Caco-2 (cell line): ENCODE measurements at places on chromosomes 7 and 10. TPM values are rescaled to one million over a fixed set of nuclear protein-coding genes. Genes with fewer than 3 reads are reported as not detected.
A peak's percentile ranks its signal among the peaks of the same experiment; 100 is the strongest.

The TLX1 gene
- total RNA-seq = 1.9 and 2.3 TPM in 2 replicates

DNA sequence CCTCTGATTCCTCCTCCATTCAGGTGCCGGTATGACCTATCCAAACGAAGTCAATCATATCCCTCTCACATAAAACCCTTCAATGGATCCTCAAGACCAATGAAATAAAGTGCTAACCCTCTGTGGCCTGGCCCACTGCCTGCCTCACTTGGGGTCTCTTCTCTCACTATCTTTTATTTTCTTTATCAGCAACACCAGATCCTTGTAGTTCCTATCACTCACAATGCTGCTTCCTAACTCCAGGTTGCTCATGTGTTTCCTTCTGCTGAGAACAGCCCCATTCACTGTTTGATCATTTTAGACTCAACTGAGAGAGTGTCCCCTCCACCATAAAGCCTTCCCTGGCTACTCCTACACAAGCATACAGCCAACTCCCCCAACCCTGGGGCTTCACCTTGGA lies 180.6 kb downstream of the DOCK4 start:
- no peak for DNase-seq

GRCh38 chr7:129851809-129852208 lies 101.0 kb downstream of the UBE2H start:
- no peak for DNase-seq

- DNase-seq = no peak
Measured at GRCh38 chr7:1979591-1980560, 252.9 kb downstream of the MAD1L1 start.

The NAT16 gene
- total RNA-seq = 0.19 TPM in 1 of 2 replicates, not detected in the other

The ITIH5 gene
- 0.18 and 0.51 TPM in 2 replicates for total RNA-seq

The PPP1R3C gene
- not detected in 2 replicates for total RNA-seq

DNA sequence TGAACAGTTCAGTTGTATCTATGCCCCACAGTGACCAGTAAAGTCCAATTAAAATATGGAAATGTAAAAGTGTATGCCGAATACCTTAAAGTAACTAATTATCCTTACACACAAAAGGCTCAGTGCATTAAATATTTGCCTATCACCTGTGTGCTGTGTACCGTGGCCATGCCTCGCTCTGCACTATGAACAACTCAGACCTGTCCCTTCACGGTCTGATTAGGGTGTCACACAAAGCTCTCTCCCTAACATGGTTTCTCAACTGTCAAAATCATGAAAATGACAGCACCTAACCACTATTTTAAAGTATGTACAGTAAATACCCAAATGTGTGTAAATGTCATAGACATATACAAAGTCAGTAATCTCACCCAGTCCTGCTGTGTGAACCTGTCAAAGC lies 43.1 kb downstream of the STK17A start:
- no peak for DNase-seq

DNA sequence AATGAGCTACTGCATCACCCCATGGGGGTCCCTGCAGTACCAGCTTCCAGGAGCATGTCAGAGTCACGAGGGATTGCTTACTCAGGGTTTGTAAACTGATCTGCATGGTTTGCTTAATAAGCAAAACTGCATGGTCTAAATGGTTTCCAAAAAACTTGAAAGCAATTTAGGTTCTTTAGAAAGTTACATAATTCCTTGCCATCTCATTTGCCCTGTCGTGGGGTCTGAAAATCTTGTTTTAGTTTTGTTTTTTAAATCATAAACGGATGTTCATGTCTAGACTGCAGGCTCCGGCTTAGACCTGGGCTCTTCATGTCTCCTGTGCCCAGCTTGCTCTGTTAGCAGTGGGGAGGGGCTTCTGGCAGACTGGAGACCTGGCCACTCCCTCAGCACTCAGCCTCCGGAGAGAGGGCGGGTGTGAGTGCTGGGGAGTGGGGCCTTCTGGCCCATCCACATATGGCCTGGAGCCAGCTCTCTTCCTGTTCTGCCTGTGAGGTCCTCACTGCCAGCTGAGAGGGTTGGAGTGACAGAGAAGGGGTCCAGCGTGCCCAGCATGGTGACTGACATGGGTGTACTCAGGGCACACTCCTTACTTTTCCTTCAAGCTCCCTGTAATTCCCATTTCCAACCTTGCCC lies 17.5 kb downstream of the PRF1 start:
- peak; percentile 41 for DNase-seq

DNA sequence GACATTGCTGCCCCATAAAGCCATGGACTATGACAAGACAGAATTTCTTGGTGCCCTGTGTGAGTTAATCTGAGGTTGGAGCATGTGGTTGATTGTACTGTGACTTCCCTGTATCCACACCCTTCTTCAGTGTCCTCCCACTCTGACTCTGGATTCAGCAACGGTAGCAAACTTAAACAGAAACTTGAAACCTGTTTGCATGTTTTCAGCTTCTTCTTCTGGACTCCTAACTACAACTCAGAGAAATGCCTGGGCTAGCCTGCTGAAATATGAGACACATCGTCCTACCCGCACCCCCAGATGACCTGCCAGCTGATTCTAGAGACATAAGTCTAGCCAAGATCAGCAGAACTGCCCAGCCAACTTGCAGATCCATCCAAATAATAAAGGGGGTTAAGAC lies 78.4 kb downstream of the IPMK start:
- no peak for DNase-seq

GRCh38 chr7:14432924-14433323 lies 443.5 kb upstream of the ETV1 start:
- DNase-seq = no peak

The SMO gene
- total RNA-seq = 35.5 and 36.0 TPM in 2 replicates

The MALSU1 gene
- total RNA-seq = 95.5 and 98.0 TPM in 2 replicates

The ADCY1 gene
- 2.9 and 3.6 TPM in 2 replicates for total RNA-seq

- no peak for DNase-seq
Measured at GRCh38 chr10:46091080-46091827, 45.2 kb upstream of the MSMB start.

The SEMA3A gene
- total RNA-seq = 55.1 and 55.4 TPM in 2 replicates

The PNLIPRP3 gene
- total RNA-seq = not detected in 2 replicates

- DNase-seq = no peak
Measured at GRCh38 chr10:115975506-115975905, 297.5 kb downstream of the GFRA1 start.

The COA1 gene
- total RNA-seq = 93.4 and 94.7 TPM in 2 replicates

DNA sequence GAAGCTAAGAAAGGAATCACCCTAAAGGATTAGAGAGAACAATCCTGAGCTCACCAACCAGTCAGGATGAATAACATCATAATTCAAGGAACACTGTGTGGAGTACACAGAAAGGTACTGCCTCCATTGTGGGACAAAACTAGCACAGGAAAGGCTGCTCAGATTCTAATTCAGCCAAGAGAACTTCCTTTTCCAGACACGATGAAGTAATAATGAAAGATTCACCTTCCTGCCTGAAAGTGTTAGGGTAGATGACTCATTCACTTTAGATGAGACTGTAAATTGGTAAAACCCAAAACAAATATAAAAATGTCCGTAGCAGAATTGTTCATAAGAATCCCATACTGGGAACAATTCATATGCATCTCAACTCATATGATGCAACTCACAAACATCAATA lies 167.2 kb downstream of the CDC14C start:
- DNase-seq = no peak

- no peak for DNase-seq
Measured at GRCh38 chr7:142862351-142862750, 7.5 kb downstream of the EPHB6 start.

The NME8 gene
- not detected in 2 replicates for total RNA-seq

DNA sequence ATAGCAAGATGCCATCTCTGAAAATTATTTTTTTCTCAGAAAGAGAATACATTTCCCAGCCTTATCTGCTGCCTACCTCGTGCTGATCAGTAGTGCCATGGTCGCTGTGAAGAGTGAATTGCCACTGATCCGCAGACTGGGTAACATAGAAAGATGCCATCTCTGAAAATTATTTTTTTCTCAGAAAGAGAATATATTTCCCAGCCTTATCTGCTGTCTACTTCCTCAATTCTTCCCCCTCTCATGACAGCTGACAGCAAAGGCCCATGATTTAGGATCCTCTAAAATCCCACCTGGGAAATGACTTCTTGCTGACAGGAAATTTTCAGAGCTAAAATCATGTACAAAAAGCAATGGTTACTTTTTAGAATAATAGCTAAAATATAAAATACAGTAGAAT lies 92.5 kb upstream of the AHR start:
- DNase-seq = no peak

DNA sequence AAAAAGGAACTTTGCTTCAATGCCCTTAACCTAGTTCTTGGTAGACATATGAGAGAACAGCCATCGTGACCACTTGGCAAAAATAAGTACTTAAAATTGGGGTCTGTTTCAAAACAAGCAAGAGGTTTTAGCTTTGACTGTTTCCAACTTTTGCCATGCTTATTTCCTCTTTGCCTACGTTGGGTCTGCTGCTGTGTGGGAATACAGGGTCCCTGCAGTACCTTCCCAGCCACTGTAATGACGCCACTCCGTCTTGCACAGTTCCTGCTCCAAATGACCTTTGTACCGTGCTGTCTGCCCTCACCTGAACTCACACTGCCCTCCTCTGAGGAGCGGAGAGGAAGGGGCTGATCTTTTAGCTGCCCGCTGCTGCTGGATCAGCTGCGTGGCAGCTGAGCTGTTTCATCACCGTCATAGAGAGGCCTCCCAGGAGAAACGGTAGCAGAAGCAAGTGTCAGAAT lies 133.1 kb downstream of the MAPK8 start:
- no peak for DNase-seq

- DNase-seq = no peak
Measured at GRCh38 chr10:133481657-133482056, 27.9 kb downstream of the SCART1 start.

GRCh38 chr7:33792547-33793105 lies 112.7 kb upstream of the BMPER start:
- no peak for DNase-seq

The SDHAF3 gene
- 13.1 and 16.8 TPM in 2 replicates for total RNA-seq

- no peak for DNase-seq
Measured at GRCh38 chr7:90229682-90230081, 15.3 kb upstream of the CFAP69 start.

The OSBPL3 gene
- 43.9 and 45.1 TPM in 2 replicates for total RNA-seq

The UNCX gene
- total RNA-seq = not detected in 2 replicates

- no peak for DNase-seq
Measured at GRCh38 chr7:36748017-36748487, 23.8 kb upstream of the AOAH start.

The AGAP9 gene
- 20.7 and 26.1 TPM in 2 replicates for total RNA-seq

DNA sequence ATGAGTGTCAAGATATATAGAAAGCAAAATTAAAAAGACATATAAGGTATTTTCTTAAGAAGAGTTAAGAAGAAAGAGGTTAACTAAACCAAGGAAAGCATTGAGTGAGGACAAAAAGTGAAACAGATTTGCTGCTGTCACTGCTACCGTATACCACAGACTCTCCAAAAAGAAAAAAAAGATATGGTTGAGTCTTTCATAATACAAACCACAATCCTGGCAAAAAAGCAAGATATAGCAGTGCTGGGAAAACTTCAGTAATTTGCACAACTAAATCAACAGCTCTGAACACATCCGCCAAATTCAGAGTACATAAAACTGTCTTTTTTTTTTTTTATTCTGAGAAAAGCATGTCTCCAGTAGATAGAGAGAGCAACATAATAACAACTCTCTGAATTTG lies 114.7 kb downstream of the ETV1 start:
- DNase-seq = no peak

DNA sequence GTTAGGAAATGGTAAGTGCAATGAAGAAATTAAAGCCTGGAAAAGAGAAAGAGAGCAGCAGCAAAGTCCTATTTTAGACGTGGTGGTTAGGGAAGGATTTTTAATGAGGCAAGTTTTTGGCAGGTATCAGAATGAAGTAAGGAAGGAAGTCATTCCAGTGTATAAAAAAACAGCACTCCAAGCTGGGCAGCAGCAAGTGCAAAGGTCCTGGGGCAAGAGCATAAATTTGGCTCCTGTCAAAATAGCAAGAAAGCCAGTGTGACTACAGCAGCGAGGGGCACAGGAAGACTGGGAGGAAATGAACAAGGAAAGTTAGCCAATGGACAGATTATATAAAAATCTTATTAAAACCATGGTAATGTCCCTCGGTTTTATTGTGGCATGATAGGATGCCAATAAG lies 90.2 kb downstream of the PPP1R3A start:
- no peak for DNase-seq
